ENCODE measurements at places on chromosomes 7 and 10. TPM values are rescaled to one million over a fixed set of nuclear protein-coding genes. Genes with fewer than 3 reads are reported as not detected.

NPSR1 gene
- not detected for total RNA-seq

LRIT1 gene
- not detected for total RNA-seq

ZNF735 gene
- total RNA-seq = not detected

GRCh38 chr10:80122746-80123145 is 9.8 kb upstream of the PLAC9 start:
- peaks cover 11% of the 10 kb centered on the region for H3K4me1 ChIP-seq
- no peaks in the 10 kb centered on the region for H3K27me3 ChIP-seq
- no peak overlapping the region for H3K27ac ChIP-seq
- no peak for DNase-seq
- no peaks in the 10 kb centered on the region for H3K36me3 ChIP-seq

- H3K4me1 ChIP-seq = peaks cover 18% of the 10 kb centered on the region
- no peak for DNase-seq
- H3K4me3 ChIP-seq = no peak overlapping the region
- H3K27ac ChIP-seq = peak overlapping the region; percentile 78
- peaks cover 33% of the 10 kb centered on the region for H3K36me3 ChIP-seq
- no peaks in the 10 kb centered on the region for H3K27me3 ChIP-seq
Observed at GRCh38 chr10:88932539-88933256, 19.9 kb downstream of the ACTA2 start.

- no peaks in the 10 kb centered on the region for H3K36me3 ChIP-seq
- no peak overlapping the region for H3K27ac ChIP-seq
- H3K4me1 ChIP-seq = no peaks in the 10 kb centered on the region
- H3K4me3 ChIP-seq = no peak overlapping the region
Observed at GRCh38 chr7:101507791-101508252, 121.3 kb downstream of the MYL10 start.

C10orf53 gene
- total RNA-seq = not detected

DNA sequence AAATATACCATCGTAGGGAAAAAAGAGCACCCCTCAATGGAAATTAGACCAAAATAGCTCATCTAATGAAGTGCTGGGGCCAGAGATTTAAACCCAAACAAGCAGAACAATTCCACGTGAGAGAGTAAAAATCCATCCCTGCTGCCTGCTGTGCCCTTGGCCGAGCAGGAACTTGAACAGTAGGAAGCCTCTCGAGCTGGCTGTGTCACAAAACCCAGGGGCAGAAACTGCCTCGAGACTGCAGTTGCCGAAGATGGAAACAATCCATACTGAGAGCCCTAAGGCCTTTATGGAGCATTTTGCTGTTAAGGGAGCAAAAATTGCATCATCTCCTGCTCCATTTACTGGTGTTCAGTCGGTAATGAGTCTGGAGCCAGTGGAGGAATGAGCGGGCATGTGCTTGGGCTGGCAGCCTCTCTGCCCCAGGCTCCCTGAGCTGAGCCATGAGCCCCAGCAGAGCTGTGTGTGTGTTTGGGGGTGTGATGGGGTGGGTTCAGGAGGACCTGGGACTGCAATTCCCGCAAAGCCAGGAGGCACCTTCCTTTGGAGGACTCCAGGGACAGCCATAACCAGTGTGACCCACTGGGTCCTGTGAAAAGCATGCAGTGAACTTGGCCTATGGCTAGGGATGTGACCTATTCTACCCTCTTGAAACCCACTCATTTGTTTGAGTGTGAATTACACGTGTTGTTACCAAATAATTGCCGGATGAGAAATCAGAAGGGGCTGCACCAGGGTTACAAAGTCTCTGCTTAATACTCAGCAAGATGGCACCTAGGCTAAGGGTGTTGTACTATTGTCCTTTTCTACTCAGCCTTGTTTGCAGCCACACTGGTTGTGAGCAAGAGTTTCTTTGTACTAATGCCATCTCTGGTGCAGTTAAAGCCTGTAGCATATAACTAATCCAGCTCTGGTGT is 58.3 kb downstream of the CDHR3 start:
- peaks cover 6% of the 10 kb centered on the region for H3K36me3 ChIP-seq
- peak overlapping the region; percentile 59 for H3K27ac ChIP-seq
- no peak overlapping the region for H3K4me3 ChIP-seq
- DNase-seq = no peak
- H3K4me1 ChIP-seq = peaks cover 16% of the 10 kb centered on the region

DNA sequence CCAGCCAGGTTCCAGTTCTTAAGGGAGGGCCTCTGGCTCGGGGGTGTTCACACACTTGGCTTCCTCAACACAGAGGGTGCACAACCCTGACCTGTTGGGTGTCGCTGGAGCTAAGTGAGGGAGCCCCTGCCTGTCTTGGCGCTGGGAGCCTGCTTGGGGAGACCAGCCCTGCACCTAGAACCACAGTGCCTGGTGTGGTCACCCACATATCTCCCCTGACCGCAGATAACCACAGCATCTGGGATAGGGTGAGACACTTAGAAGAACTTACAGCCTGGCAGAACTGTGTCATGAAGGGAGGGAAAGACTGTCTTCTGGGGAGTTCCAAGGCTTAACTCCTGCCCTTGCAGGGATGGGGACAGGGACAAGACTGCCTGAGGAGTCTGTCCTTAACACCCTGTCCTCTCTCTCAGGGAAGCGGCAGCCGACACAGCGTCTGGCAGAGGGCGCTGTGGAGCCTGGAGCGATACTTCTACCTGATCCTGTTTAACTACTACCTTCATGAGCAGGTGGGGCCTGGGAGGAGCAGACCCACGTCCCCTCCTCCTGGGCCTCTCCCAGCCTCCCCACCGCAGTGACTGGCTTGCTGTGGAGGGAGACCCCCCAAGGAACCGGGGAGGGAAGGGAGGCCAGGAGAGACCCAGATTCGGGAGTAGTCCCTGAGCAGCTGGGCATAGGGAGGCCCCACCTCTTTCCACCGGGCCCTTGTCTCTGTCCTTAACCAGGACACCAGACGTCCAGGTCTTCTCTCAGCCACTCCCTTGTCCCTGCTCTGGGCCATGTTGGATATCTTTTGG is 59.0 kb downstream of the PALD1 start:
- H3K4me1 ChIP-seq = peaks cover 21% of the 10 kb centered on the region
- no peak for DNase-seq
- peaks cover 64% of the 10 kb centered on the region for H3K36me3 ChIP-seq
- H3K4me3 ChIP-seq = no peak overlapping the region

DNA sequence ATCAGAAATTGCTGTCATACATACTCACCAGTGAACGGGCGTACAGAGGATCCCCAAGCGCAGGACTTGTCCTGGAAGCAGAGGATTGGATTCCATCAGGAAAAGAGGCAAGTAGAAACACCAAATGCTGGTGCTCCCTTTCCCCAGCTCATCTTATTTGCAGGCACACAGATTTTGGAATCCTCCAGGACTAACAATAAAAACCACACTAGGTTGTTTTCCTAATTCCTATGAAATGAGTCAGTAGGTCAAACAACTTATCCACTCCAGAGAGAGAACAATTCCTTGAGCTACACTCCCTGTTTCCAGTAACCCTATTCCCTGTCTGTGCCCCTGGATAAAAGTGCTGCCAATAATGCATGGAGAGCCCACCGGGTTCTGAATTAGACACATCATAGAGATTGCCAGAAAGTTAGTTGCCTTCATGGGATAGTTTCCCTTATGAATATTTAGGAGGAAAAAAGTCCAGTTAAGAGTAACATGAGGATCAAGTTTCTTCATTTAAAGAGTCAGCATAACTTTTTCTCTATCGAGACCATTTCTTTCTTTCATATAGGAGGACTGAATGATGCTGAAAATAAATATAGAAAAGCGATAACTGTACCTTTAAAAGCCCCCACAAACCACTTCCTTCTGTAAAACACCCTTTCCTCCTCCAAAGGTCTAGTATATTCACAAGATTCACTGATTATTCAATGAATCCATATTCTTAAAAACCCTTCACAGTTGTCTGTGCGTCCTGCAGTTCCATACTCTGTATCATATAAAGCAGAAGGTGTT is 178.3 kb upstream of the KLF14 start:
- H3K27ac ChIP-seq = peak overlapping the region; percentile 84
- peaks cover 7% of the 10 kb centered on the region for H3K36me3 ChIP-seq
- DNase-seq = no peak
- peak overlapping the region; percentile 51 for H3K4me3 ChIP-seq
- H3K4me1 ChIP-seq = peaks cover 80% of the 10 kb centered on the region
- no peaks in the 10 kb centered on the region for H3K27me3 ChIP-seq

DNA sequence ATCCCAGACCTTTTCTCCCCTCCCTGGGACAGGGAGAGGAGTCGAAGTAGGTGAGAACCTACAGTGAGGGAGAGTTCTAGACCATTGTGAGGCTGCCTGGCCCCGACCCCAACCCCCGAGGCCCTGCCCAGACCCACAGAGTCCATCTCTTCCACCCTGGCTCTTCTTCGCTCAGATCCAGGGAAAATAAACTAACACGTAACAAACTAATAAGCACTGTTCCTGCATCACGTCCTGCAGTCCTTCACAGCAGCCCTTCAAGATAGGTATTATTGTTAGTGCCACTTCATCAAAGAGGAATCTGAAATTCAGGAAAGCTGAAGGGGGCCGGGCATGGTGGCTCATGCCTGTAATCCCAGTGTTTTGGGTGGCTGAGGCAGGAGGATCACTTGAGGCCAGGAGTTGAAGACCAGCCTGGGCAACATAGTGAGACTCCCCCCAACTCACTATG is at the start of gene SPACDR:
SPACDR (minus strand) TSS at position 51 of the 451 bp plus-strand sequence. CDS start 235 bp downstream, outside the sequence.
- H3K27ac ChIP-seq = no peak within 1 kb of the TSS
- H3K27me3 ChIP-seq = no peaks in the 10 kb centered on the region
- no peak within 1 kb of the TSS for H3K4me3 ChIP-seq
- no peak for DNase-seq
- peaks cover 42% of the 10 kb centered on the region for H3K4me1 ChIP-seq
- H3K36me3 ChIP-seq = peaks cover 54% of the 10 kb centered on the region

LSM5 gene
- total RNA-seq = 10.1 TPM

ARHGEF35 gene
- 2.0 TPM for total RNA-seq

- peaks cover 21% of the 10 kb centered on the region for H3K4me1 ChIP-seq
- H3K27me3 ChIP-seq = no peaks in the 10 kb centered on the region
- peak overlapping the region; percentile 27 for H3K27ac ChIP-seq
- no peaks in the 10 kb centered on the region for H3K36me3 ChIP-seq
Observed at GRCh38 chr7:25308906-25309705, 80.8 kb upstream of the NPVF start.

DNA sequence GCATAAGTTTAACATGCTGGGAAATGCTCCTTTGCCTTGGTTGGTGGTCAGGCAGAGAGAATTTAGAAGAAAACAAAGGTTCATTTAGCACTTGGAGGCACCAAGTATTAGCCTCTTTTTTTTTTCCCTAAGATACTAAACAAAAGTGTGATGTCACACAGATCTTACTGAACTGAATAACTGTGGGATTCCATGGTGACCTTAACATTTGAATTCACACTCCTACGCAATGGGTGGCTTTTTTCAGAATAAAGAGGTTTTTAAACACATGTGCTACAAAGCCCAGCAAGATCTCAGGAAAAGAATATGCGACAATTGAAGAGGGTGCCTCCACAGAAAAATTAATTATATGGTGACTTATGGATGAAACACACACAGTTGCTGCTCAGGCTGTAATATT is 133.4 kb upstream of the ABCB5 start:
- no peak overlapping the region for H3K27ac ChIP-seq
- H3K4me1 ChIP-seq = no peaks in the 10 kb centered on the region
- no peaks in the 10 kb centered on the region for H3K27me3 ChIP-seq
- H3K4me3 ChIP-seq = no peak overlapping the region

DNA sequence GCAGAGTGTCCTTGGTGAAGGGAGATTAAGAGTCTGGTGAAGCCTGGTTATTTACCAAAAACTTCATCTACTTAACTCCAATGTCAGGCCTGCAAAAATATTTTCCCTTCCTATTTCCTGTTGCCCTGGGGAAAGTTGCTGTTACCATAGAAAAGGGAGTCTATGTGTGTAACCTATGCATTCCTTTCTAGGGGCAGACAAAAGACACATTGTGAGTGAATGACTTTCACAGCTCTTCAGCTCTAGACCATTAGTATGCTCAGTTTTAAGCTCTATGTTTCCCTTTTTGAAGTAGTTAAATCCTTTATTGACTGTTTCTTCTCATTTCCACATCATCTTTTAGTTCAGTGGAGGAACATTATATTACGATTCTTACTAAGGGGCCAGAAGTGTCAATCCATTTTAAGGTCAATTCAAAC is 45.6 kb upstream of the SGCE start:
- no peaks in the 10 kb centered on the region for H3K36me3 ChIP-seq
- no peak overlapping the region for H3K4me3 ChIP-seq
- DNase-seq = no peak
- H3K4me1 ChIP-seq = peaks cover 7% of the 10 kb centered on the region
- H3K27ac ChIP-seq = no peak overlapping the region
- no peaks in the 10 kb centered on the region for H3K27me3 ChIP-seq

- H3K27me3 ChIP-seq = no peaks in the 10 kb centered on the region
- no peak for DNase-seq
- H3K4me3 ChIP-seq = no peak overlapping the region
- no peaks in the 10 kb centered on the region for H3K36me3 ChIP-seq
- H3K4me1 ChIP-seq = no peaks in the 10 kb centered on the region
Observed at GRCh38 chr10:23530079-23530478, 91.2 kb downstream of the OTUD1 start.

SPDYE2B gene
- not detected for total RNA-seq

- no peaks in the 10 kb centered on the region for H3K36me3 ChIP-seq
- peak; percentile 72 for DNase-seq
- H3K4me3 ChIP-seq = no peak overlapping the region
- no peaks in the 10 kb centered on the region for H3K27me3 ChIP-seq
- no peak overlapping the region for H3K27ac ChIP-seq
Observed at GRCh38 chr10:110169586-110169985, 37.8 kb upstream of the MXI1 start.

C10orf95 gene
- total RNA-seq = not detected

DNA sequence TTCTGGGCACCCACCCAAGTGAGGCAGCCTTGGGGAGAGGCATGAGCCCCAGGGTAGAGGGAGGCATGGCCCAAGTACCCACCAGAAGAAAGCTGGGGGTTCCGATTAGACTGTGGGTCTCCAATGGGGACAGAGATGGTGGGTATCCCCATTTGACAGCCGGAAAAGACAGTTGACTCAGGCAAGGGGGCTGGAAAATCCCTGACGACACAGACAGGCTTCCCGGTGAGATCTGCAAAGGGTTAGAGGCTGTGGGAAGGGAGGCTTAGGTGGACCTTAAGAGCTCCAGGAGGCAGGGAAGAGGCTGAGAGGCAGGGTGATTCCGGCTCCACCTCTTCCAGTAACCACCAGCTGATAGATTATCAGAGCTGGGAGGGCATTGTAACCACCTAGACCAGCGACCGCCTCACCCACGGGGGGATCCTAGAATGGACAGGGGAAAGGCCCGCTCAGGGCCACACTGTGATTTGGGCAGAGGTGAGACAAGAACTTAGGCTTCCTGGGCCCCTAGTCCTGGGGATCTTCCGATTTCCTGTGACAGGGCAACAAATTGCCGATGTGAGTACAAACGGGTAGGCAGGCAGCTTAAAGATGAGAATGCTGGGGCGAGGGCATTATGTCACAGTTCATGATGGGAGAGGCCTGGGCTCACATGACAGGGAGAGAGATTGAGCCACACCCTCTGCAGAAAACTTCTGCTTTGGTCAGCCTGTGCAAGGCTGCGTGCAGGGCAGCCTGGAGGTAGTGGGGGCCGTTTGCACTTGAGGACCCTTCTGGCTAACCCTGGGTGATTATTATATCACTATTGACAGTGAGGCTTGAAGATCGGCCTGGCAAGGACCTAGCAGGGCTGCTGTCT is 5.4 kb downstream of the TBATA start:
- peak; percentile 89 for DNase-seq
- H3K27me3 ChIP-seq = no peaks in the 10 kb centered on the region
- no peak overlapping the region for H3K27ac ChIP-seq
- H3K4me1 ChIP-seq = no peaks in the 10 kb centered on the region

LRRN3 gene
- total RNA-seq = 0.80 TPM

- no peak overlapping the region for H3K27ac ChIP-seq
- DNase-seq = peak; percentile 34
Observed at GRCh38 chr7:39509436-39509835, 56.8 kb upstream of the YAE1 start.

- DNase-seq = no peak
- H3K36me3 ChIP-seq = no peaks in the 10 kb centered on the region
- H3K4me1 ChIP-seq = no peaks in the 10 kb centered on the region
- no peaks in the 10 kb centered on the region for H3K27me3 ChIP-seq
- H3K27ac ChIP-seq = no peak overlapping the region
- no peak overlapping the region for H3K4me3 ChIP-seq
Observed at GRCh38 chr10:114246679-114247305, 7.7 kb downstream of the VWA2 start.

Data from esophagus muscularis mucosa (tissue), 4 donors.